Gastrocnemius medialis (tissue), 4 donors: ENCODE measurements at places on chromosomes 4 and X. TPM values are rescaled to one million over a fixed set of nuclear protein-coding genes. Genes with fewer than 3 reads are reported as not detected.

The SPATA18 gene
- 2.6 TPM for total RNA-seq

The SLC38A5 gene
- total RNA-seq = 0.69 TPM

The FAM9B gene
- not detected for total RNA-seq

The DDX53 gene
- total RNA-seq = not detected

The SSX1 gene
- total RNA-seq = not detected

The FAAH2 gene
- total RNA-seq = not detected

The MUC7 gene
- not detected for total RNA-seq

The PRR32 gene
- not detected for total RNA-seq

The ATG4A gene
- total RNA-seq = 22.1 TPM

The CFAP47 gene
- total RNA-seq = not detected

The FAM47A gene
- not detected for total RNA-seq

The PLXNB3 gene
- 0.10 TPM for total RNA-seq

GRCh38 chrX:1577845-1578244 lies 13.6 kb upstream of the AKAP17A start:
- no peak for DNase-seq

DNA sequence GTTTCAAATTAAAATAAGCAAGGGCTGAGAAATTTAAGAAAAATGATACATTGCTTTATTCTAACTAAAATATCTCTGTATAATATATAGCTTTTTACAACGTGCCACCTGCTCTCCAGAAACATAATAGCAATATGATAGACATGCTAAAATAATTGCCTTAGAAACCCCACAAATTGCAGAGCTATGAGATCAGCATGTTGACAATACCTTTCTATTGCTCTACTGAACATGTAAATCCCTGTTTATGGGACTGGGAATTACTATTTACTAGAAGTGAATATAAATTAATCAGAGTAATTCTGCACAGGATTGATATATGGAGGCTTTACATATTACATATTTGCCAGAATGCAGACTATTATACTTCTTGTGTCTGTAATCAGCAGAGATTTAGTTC lies 1831.1 kb upstream of the IGFBP7 start:
- no peak for DNase-seq

GRCh38 chr4:139144161-139144859 lies 32.7 kb downstream of the ELF2 start:
- DNase-seq = peak; percentile 31

DNA sequence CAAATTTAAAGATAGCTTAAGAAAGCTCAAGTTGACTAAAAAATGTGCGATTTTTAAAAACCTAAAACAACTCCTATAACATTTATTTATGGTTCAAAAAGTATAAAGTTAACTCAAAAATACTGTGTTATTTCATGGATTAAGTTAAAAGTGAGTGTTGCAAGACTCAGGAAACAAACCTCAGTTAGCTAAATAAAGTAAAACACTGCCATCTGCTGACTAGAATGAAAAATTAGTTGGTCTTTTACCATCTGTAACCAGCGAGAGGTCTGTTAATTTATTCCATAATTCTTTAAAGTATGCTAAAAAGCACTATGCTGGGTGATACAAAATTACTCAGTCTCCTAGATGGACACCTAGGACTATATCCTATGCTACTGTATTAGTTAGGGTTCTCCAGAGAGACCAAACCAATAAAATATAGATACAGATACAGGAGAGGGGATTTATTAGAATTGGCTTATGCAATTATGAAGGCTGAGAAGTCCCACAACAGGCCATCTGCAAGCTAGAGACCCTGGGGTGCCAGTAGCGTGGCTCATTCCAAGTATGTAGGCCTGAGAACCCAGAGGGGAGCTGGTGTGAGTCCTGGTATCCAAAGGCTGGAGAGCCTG lies 4.9 kb upstream of the WDFY3 start:
- DNase-seq = no peak

DNA sequence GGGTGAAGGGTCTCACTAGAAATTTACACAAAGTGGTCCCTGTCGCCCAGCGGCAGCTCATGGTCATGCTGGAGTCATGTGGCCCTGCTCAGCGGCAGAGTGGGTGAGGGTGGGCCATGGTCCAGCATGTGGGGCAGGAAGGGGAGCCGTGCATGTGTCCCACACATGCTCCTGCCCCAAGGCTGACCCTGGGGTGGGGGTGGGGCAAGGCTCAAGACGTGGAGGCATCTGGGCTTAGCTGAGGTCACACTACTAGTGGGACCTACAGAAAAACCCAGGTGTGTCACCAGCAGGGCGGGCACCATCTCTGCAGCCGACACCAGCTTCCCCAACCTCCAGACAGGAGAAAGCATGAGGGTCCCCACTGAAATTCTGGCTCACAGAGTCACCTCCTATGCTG lies 42.4 kb downstream of the EVC start:
- DNase-seq = no peak

DNA sequence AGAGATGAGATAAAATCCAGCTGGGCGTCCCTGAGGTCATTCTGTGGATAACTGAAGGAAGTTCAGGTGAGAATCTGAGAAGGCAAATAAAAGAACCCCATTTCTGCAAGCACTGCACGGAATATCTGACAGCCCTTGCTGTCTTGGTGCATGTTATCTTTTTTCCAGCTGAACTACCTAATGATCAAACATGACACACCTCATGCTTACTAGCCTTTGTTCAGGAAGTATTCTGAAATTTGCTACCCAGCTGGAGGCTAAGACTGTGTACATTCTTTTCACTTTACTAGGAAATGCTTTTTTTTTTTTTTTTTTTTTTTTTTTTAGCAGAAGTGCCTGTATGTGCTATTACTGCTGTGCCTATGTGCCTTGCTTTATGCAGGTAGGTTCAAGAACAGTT lies 718.1 kb downstream of the SMARCA1 start:
- no peak for DNase-seq

- DNase-seq = no peak
Observed at GRCh38 chrX:21675931-21676330, 17.8 kb upstream of the KLHL34 start.

DNA sequence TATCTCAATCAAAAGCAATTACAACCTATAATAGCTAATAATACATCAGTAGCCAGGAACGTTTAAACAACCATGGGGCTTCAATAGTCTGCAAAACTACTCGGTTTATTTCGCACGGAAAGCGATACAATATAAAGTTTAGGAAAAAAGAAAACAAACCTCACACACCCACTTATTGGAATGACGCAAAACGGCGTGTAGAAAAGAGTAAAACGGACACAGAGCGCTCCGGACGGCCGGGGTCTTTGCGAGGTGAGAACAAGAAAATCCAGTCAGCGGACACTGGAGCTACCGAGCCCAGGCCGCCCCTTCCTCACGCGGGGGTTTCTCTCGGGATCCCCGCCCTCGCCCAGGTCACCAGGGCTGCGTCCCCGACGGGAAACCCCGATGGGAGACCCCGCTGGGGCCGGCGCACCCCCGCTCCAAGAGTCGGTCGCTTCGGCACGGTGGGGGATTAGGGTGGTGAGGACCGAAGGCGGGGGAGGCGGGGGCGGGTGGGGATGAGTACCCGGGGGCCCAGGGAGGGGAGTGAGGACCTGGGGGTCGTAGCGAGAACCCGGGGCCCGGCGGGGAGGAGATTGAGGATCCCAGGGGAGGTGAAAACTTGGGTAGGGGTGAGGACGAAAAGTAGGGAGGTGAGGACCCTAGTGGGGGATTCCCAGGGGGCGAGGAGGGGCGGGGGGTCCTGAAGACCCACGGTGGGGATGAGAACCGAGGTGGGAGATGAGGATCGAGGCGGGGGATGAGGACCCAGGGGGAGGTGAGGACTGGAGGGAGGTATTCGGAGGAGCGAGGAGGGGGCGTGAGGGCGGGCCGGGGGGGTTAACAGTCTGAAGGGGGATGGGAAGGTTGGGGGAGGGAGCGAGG lies 737 bp downstream of the NELFA start:
- DNase-seq = no peak

- no peak for DNase-seq
Observed at GRCh38 chr4:152700151-152700550, 20.4 kb upstream of the TMEM154 start.

- DNase-seq = no peak
Observed at GRCh38 chr4:145623831-145624230, 4.6 kb downstream of the MMAA start.

- DNase-seq = no peak
Observed at GRCh38 chr4:40514497-40514951, 115.1 kb downstream of the RBM47 start.

DNA sequence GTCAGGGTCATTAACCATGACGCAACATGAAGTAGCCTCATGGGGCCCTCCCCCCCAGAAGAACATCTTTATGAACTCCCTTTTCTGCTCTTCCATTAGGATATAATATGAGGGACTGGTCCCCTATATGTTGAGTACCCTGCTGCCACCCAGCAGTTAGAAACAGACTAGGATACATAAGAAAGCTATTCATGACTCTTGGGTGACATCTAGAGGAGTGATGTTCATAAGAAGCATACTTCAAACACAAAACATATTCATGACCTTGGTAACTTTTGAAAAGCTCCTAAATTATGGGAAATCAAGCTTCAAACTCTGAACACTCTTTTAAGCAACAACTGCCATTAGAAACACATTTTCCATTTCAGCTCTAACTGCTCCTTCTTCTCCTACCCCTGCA lies 155.2 kb upstream of the SPIN4 start:
- DNase-seq = no peak

DNA sequence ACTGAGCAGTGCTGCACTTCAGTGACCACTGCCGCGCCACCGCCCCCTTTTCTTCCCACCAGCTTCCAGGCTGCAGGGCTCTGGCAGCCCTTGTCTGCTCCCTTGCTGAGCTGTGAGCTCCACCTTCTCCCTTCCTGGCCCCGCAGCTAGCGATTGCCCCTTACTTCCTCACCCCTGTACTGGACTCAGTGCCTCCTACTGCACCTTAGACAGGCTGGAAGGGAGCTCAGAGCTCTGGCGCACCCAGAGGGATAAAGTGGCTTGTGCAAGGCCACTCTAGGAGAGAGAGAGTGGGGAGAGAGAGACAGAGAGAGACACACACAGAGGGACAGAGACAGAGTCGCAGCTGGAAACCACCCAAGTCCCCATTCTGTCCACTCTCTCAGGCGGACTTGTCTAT lies 6.0 kb downstream of the RASL11B start:
- no peak for DNase-seq

- no peak for DNase-seq
Observed at GRCh38 chr4:95190751-95191436, 357.9 kb downstream of the UNC5C start.

GRCh38 chr4:15078682-15079642 lies 76.7 kb downstream of the CPEB2 start:
- DNase-seq = no peak

- DNase-seq = no peak
Observed at GRCh38 chr4:180281724-180282123, 1961.5 kb upstream of the TENM3 start.

DNA sequence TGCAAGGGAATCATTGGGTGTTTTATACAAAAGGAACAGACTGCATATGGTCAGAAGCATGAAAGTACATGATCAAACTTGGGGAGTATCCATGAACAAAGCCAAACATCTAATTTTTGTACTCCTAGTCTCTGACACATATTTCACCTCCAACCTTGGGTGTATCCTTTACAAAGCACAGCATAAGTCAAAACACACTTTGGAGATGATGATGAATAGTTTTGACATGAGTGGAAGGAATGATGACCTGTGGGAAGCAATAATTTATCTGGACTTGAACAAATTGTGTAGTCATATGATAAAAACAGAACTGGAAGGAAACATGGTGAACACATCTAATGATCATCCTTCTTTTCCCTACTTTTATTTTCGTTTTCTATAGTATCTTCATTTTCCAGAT lies 108.7 kb upstream of the PLS3 start:
- DNase-seq = no peak

DNA sequence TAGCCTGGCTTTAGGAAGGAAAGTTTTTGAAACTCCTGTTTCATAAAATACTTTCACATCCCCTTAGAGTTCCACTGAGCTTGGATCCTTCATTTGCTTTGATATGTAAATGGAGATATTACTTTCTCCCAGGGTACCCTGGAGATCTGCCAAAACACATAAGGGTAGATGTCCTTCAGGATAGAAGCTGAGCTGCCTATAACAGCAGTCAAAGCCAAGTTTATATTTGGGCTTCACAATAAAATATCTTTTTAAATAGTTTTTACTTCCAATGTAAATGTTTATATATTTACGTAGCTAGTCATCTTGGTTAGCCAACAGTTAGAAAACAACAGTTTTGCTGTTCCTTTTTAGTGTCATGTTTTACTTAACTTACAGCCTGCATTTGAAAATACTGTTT lies 742.3 kb upstream of the POU3F4 start:
- DNase-seq = no peak

- no peak for DNase-seq
Observed at GRCh38 chr4:48212165-48212564, 57.5 kb downstream of the TEC start.

DNA sequence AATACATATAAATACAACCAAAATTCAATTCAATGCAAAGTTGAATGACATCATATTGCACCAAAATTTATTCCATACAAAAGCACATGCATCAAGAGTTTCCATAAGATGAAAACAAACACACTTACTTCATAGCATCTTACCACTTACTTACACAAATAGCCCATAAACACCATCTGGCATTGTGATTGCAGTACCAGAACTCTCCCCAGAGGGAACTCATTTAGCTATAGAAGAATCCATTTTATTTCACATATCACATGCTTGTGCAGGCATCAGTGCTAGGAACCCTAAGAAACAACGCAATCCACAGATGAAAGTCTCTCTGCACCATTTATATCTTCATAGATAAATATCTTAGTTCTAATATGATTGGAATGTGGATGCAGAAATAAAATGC lies 77.9 kb downstream of the SLC7A11 start:
- no peak for DNase-seq

GRCh38 chr4:4315461-4316149 lies 25.6 kb downstream of the ZBTB49 start:
- no peak for DNase-seq

DNA sequence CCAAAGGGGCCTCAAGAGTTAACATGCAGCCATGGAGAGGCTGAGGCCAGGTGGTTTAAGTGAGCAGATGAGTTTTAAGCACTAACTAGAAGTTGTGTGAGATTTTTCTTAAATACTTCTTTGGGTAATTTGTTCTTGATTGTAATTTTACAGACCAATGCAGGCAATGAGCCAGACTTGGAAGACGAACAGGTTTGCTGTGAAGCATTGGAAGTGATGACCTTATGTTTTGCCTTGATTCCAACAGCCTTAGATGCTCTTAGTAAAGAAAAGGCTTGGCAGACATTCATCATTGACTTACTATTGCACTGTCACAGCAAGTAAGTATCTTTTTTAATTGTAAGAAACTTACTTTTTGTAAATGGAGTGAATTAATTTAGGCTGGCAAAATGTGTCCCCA lies 103.9 kb downstream of the USP9X start:
- DNase-seq = no peak

DNA sequence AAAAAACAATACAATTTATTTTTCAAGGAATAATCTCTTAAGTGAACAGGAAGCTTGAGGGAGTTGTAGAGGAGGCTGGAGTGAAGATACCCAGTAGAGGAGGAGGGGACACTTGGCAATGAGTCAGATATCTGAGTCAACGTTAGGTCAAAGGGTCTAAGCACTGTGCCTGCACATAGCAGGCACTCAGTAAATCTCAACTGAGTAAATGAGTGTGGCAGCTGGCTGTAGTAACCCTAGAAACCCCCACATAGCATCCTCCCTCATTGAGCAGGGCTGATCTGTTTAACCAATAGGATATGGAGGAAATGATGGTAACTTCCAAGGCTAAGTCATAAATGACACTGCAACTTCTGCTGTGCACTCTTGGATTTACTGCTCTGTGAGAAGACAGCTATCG lies 186.0 kb upstream of the FAM241A start:
- no peak for DNase-seq

GRCh38 chr4:113921089-113921794 lies 58.2 kb downstream of the ARSJ start:
- DNase-seq = no peak
